EH (cell line): ENCODE measurements at places on chromosomes 1 and 21.
A peak's percentile ranks its signal among the peaks of the same experiment; 100 is the strongest.

DNA sequence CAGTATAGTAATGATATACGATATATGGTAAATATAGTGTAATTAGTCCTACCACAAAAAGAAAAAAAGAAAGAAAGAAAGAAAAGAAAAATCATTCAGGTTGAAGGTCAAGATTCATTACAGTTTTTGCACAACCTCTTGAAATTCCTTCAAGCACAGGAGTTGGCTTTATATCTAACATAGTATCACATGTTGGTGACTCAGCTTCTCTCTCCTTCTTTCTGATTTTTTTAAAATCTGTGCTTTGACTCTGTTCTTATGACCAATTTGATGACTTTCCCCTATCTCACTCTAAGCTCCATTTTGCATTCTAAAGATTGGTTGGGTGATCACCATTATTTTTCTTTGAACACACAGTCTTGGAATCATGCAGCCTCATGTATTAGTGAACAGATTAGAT is 148.2 kb upstream of the COL11A1 start:
- DNase-seq, result peak; percentile 61

DNA sequence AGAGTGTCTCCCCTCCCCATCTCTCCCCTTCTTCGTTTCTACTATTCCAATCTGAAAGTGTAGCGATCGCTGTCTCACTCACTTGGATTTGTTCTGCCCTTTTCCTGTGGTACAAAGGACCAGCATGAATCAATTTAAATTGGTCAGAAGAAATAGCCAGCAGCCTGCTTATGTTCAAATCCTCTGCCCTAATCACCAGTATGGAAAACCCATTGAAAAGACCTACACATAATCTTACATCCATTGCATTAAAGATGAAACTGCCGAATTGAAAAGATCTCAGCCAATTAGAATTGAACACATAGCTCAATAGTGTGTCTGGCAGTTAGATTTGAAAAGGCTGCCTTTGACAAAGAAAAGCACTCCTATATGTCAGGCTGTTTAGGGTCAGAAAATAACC is 122.6 kb downstream of the TNNI3K start:
- DNase-seq, result no peak

- DNase-seq, result no peak
Observed at GRCh38 chr1:206041640-206042039, 11.3 kb upstream of the RHEX start.

DNA sequence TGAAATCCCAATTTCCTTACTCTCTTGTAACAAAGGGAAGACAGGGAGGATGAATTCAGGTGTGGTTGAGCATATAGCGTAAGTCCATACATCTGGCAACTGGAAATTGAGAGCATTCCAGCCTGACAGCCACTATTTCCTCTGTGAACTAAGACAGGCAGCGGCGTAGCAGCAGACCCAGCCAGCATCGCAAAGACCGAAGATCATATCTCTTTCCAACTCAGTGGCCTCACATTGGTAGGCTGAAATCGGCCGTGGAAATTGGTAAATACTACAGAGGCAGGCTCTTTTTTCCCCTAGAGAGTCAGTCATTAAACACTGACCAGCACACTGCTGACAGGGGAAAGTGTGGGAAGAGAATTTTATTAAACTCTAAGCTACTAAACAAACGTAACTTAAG is 43.4 kb downstream of the TARBP1 start:
- DNase-seq, result no peak

DNA sequence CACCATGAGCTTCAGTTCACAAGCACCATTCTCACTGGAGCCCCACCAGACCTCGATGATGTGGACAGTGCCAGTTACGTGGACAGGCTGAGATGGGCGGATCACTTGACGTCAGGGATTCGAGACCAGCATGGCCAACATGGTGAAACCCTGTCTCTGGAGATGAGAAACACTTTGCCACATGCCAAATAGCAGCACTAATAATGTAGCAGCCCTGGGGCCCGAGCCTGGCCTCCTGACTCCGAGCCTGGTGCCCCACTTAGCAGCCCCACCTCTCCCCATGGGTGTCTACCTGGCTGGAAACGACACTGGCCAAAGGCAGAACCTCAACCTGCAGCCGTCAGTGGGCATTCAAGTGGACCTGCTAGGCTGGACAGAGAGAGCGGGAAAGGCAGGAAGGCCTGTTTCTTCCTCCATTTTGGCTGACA is 129.1 kb downstream of the TOMM20 start:
- DNase-seq, result no peak

- DNase-seq, result peak; percentile 33
Observed at GRCh38 chr1:157085421-157085820, 14.2 kb downstream of the ETV3L start.

- no peak for DNase-seq
Observed at GRCh38 chr1:198542632-198543031, 2.2 kb upstream of the ATP6V1G3 start.

DNA sequence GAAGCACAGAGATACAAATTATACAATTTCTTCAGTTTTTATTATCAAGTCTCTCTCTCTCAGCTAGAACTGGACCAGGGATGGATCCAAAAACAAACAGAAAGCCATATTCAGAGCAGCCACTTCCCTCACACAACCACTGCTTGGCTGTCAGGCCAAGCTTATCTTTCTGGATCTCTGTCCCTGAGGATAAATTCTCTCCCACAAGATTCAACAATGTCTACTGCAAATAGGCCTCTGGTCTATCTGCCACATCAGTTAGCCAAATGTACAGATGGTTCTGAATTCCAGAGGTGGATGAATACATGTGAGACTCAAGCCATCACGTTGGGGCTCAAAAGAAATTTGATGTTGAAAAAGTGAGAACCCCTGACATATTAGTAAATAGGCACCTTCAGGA is 350.9 kb downstream of the LTN1 start:
- DNase-seq, result peak; percentile 72

GRCh38 chr1:26618561-26618960 is 77.3 kb upstream of the ARID1A start:
- DNase-seq, result no peak

- DNase-seq, result no peak
Observed at GRCh38 chr1:219109424-219110018, 64.2 kb upstream of the LYPLAL1 start.

DNA sequence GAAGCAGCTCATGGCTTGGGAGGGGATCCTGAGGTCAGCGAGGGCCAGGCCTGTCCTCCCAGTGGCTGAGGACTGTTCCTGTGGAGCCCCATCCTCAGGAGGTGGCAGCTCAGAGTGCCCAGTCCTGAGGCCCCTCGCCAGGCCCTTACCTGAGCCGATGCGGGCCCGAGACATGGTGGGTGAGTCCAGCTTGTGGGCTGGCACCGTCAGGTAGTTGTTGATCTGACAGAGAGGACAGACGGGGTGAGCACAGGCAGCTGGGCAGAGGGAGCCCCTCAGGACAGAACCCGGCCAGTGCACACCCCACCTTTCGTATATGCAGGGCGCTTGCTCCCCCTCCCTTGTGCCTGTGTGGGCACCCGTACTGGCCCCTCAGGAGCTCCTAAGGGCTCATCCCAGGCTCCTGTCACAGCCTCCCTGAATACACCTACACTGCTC is 53.9 kb downstream of the SLC9A1 start:
- DNase-seq, result no peak
